Activated naive CD4-positive, alpha-beta T cell treated with Interleukin-2 at 50 U/mL for 16 hours (primary cell): ENCODE measurements at places on chromosomes 11 and 22.

DNA sequence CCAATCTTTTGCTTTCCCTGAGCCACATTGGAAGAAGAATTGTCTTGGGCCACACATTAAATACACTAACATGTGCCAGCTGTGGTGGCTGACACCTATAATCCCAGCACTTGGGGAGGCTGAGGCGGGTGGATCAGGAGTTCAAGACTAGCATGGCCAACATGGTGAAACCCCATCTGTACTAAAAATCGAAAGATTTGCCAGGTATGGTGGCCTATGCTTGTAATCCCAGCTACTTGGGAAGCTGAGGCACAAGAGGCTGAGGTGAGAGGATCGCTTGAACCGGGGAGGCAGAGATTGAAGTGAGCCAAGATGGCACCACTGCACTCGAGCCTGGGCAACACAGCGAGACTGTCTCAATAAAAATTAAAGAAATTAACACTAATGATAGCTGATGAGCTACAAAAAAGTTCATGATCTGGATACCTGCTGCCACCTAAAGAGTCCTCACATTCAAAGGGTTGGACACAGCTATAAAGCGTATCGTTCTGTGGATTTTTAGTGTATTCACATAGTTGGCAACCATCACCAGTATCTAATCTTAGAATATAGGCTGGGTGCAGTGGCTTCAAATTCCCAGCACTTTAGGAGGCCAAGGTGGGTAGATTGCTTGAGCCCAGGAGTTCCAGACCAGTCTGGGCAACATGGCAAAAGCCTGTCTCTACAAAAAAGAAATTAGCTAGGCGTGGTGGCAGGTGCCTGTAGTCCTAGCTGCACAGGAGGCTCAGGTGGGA, 3.4 kb upstream of the LDHC start:
- no peak for DNase-seq

DNA sequence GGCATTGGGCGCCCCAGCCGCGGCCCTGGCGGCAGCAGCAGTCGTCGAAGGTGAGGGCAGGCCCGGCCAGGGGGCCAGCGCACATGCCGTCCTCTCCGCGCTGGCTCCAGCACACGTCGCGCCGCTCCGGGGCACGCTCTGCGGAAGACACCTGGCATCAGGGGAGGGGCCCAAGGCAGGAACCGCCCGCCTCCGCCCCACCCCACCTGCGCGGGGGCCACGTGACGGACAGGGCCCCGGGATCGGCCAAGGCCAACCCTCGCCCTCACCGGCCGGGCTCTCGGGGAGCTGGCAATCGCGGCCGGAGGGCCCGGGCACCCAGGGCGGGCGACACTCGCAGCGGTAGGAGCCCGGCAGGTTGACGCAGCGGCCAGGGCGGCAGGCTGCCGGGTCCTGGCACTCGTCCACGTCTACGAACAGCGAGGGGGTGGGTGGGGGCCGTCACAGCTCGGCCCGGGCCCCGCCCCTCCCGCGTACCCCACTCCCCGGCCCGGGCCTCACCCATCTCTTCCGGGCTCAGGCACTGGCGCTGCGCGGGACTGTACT, 14.9 kb downstream of the SCYL1 start:
- DNase-seq: no peak

DNA sequence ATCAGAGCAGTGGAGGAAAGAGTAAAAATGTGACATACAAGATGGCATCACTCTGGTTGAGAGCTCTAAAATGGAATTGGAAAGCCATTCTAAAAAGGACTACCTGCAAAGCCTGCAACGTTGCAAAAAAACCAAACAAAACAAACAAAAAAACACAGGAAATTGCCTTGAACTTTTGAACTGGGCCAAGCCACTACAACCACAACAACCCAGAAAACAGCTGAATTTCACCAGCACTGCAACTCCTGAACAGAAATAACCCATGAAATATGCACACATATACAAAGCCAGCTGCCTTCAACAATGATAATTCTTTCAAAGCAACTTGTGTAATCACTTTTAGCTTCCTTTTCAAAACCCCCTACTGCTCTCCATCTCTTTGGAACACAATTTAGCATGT, 326.6 kb upstream of the LRRC4C start:
- DNase-seq: no peak

- no peak for DNase-seq
These were observed 35.6 kb upstream of the MMP7 start for GRCh38 chr11:102566112-102566511.

DNA sequence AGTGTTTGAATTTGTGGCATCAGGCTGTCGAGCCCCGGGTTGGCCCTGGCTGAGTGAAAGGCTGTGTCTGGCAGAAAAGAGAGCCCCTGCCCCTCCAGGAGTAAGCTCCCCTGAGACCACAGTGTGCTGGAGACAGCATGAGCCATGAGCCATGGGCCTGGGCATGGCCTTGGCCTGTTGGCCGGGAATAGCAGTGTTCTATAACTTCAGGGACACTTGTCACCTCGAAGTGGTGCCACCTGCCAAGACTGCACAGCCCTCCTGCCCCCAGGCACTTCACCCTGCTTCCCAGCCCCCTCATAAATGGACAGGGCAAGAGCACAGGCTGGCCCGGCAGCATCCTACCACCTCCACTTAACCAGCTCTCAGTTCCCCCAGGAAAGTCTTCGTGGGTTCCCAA, 20.7 kb upstream of the SUSD2 start:
- DNase-seq: no peak

GRCh38 chr11:119144825-119145486, 3.9 kb upstream of the ABCG4 start:
- DNase-seq: peak; percentile 42

DNA sequence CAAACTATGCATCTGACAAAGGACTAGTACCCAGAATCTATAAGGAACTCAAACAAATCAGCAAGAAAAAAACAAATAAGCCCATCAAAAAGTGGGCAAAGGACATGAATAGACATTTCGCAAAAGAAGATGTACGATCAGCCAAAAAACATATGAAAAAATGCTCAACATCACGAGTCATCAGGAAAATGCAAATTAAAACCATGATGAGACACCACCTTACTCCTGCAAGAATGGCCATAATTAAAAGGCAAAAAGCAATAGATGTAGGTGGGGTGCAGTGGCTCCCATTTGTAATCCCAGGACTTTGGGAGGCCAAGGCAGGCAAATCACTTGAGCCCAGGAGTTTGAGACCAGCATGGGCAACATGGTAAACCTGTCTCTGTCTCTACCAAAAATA, 10.4 kb upstream of the OR10V1 start:
- no peak for DNase-seq

GRCh38 chr11:119366690-119367620, 14.5 kb downstream of the USP2 start:
- no peak for DNase-seq

- DNase-seq: no peak
These were observed 451 bp downstream of the FHIP1B start for GRCh38 chr11:6233984-6234386.

- peak; percentile 85 for DNase-seq
These were observed 3.6 kb downstream of the FIBP start for GRCh38 chr11:65884716-65885092.

DNA sequence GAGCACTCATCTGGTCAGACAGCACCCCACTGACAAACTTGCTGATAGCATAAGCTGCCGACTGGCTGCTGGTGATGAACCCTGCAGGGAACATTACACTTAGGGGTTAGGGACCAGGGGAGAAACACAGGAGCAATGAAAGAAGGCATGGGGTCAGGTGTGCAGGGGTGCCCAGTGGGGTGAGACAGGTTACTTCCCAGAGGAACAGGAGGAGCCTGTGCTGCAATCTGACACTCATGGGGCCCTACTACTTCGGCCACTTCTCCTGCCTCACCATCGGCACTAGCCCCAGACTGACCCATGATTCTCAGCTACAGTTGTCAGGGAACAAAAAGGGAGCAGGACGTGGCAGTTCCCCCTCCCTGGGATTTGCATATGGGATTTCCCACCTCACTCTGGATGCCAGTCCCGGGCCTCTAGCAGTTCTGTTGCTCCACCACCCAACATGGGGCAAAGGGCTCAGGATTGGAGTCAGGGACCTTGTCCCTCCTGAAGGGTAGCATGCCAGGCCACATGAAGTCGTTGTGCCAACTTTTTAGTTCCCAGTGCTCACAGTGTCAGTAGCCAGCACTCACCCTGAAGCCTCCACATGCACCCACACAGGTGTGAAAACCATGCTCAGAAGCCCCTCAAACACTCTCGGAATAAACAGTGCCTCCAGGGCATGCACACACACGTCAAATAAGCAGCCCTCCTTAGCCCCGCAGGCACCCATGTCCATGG, 2.2 kb downstream of the SLC37A4 start:
- DNase-seq: no peak

DNA sequence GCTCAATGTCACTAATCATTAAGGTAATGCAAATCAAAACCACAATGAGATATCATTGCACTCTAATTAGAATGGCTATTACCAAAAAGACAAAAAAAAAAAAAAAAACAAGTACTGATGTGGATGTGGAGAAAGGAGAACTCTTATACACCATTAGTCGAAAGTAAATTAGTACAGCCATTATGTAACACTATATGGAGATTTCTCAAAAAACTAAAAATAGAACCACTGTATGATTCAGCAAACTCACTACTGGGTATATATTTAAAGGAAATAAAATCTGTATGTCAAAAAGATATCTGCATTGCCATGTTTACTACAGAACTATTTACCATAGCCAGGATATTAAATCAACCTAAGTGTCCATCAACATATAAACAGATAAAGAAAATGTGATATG, 265.4 kb upstream of the ARHGAP20 start:
- no peak for DNase-seq

DNA sequence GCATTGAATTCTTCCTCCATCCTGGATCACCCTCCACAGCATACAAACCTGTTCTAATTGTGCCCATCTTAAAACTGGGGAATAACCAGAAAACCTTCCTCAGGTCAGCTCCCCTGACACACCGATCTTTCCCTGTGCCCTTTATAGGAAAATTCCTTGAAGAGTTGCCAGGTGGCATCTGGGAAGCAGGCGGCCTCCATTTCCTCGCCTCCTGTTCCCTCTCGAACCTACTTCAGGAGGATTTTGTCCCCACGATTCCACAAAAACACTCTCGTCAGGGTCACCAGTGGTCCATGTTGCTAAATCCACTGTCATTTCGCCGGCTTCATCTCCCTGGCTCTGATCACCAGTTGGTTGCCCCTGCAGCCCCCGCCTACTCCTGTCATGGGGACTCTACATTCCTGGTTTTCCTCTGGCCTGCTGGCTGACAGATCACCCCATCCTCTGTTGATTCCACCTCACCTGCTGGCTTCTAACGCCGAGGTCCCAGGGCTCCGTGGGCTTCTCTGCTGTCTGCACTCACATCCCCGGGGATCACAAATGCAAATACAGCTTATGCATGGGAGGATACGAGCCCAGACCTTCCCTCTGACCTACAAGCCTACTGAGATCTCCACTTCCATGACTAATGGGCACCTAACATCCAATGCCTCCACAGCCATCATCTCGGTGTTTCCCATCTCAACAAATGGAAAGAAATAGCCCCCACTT, 92.5 kb upstream of the PRDM11 start:
- no peak for DNase-seq

DNA sequence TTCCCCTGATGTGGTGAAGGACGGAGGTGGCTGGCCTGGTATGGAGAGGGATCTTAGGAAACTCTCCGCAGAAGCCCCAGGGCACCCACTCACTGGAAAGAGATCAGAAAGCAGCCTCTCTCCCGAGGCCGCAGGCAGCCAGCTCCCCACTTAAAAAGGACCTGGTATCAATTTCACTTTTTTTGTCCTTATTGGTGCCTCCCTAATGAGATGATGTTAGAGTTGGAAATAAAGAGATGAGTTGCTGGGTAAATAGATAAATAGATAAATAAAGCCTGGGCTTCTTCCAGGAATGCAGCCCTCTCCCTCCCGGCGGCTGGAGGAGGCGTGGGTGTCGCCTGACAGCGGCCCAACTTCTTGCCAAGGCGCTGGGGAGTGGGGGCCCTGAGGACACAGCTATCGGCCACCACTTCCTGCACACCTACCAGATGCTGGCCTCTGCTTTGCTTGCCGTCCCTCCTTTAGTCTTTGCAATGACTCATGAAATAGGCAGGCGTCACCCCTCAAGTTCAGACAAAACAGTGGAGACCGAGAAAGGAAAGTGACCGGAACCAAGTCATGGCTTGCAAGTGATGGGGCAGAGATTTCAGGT, 42.9 kb downstream of the LINC01488 start:
- no peak for DNase-seq

- no peak for DNase-seq
These were observed 219.9 kb downstream of the CASP12 start for GRCh38 chr11:104678408-104678807.

- no peak for DNase-seq
These were observed 191.4 kb downstream of the DBX1 start for GRCh38 chr11:19968860-19969259.
